Aorta (tissue), 5 donors: ENCODE measurements at places on chromosomes 11 and 22. TPM values are rescaled to one million over a fixed set of nuclear protein-coding genes. Genes with fewer than 3 reads are reported as not detected.

Gene CDC42BPG
- total RNA-seq, result 0.29 TPM

Gene RTN4RL2
- total RNA-seq, result 1.1 TPM

- no peak for DNase-seq
Measured at GRCh38 chr11:2265396-2265795, 5.0 kb downstream of the ASCL2 start.

Gene TEX54
- total RNA-seq, result not detected

DNA sequence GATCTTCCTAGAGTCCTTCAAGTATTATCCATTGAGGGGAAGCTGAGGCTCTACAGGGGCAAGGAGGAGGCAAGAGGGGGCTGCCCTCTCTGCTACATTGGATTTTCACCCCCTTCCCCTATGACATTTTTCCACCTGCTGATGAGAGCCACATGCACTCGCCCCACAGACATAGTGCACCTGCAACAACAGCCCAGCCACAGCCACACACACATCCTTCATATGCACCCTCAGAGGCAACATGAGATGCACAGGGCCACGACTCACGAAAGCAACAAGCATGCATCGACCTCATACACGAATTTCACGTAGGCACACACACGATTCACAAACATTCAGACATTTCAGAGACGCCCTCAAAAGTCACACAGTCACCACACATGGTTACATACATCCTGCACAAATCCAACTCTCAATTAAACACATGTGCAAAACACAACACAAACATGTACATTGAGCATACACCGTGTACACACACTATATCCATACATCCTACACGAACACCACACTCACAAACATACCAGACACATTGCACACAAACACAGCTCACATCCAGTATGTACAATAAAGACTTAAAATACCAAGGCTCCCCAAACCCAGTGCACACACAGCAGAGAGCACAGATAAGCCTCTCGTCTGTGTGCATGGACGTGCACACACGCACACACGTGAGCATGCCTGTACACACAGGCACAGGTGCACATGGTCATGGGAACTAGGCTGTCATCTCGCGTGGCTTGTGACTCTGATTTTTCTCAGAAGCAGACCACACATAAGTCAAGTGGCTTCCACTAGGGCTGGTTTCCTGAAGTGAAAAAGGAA lies 6.3 kb upstream of the LRRC32 start:
- DNase-seq, result no peak

- DNase-seq, result no peak
Measured at GRCh38 chr11:13939961-13940906, 22.3 kb upstream of the SPON1 start.
